ENCODE measurements at places on chromosomes 5 and 9.

DNA sequence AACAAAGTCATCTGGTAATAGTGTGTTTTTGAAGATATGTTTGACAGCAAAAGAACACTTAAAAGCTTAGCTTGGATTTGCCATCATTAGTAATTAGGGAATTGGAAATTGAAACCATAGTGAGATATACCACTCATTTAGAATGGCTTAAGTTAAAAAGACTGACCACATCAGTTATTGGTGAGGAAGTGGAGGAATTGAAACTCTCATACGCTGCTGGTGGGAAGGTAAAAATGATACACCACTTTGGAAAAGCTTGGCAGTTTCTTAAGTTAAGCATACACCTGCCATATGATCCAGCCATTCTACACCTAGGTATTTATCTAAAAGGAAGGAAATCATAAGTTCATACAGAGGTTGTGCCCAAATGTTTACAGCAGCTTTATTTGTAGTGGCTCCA, 213.2 kb downstream of the TRIO start:
- DNase-seq, result no peak

GRCh38 chr5:65075623-65076250, 307.0 kb downstream of the CWC27 start:
- DNase-seq, result no peak

GRCh38 chr5:160064995-160065614, 54.1 kb downstream of the PWWP2A start:
- DNase-seq, result no peak

- DNase-seq, result no peak
These were observed 17.8 kb downstream of the DIMT1 start for GRCh38 chr5:62385816-62386400.

- DNase-seq, result no peak
These were observed 70.9 kb downstream of the GAPVD1 start for GRCh38 chr9:125332527-125332926.

- DNase-seq, result no peak
These were observed 119.6 kb upstream of the RETREG1 start for GRCh38 chr5:16736158-16736995.

DNA sequence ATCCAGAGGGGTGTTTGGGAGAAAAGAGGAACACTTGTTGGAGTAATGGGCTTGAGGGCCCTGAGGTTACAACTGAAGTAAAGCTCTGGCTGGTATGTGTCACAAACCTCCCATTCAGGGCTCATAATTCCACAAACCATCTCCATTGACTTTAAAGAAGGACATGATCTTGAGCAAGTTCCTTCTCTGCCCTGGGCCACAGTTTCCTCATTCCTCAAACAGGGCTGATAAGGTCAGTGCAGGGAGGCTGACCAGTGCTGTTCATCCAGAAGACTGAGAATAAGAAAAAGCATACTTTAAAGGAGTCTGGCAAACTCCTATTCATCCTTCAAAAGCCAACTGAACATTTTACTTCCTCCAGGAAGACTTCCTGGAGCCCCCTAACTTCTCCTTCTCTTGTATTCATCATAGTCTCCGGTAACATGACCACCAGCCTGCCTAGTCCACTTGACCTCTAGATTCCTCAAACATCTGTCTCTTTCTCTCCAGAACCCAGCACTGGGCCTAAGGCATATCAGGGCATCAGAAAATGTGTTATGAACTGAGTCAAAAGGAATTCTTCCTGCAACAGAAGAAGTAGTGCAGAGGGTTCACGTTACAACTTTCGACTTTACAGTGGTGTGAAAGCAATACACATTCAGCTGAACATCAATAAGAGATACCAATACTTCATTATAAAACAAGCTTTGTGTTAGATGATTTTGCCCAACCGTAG, 20.7 kb upstream of the PTPN3 start:
- DNase-seq, result no peak

DNA sequence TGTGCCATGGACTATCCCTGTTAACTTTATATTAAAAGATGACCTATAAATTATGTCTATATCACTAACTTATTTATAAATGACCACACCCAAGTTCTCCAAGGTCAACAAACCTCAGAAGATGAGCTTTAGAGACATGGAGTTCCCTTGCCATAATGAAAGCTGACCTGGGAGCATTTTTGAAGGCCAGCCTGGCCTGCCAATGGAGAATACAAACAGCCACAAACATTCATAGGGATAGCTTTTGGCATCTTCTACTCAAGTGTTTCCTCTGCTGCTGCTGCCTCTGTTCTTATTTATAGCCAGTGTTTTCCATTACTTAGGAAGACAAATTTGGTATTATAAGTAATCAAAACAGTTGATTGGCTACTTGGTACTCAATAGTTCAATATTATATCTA, 117.3 kb upstream of the ADAMTS19 start:
- no peak for DNase-seq

- no peak for DNase-seq
These were observed 365.2 kb downstream of the GADD45G start for GRCh38 chr9:89969881-89970639.

DNA sequence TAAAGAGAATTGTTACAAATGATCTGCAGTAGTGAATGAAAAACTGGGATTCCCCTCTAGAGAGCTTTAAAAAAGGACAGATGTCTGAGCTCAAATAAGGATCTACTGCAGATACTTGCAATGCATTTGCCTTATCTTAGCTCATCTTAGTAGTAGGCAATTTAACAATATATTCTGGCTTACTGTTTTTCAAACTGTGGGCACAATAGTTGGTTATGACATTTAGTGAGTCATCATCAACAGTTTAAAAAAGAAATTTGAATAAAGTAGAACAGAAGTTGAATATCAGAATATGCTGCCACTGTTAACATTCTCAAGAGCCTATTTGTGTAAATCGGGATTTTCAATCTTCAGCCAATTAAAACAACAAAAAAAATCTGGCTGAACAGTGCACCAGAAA, 6.7 kb upstream of the CAST start:
- DNase-seq, result no peak

DNA sequence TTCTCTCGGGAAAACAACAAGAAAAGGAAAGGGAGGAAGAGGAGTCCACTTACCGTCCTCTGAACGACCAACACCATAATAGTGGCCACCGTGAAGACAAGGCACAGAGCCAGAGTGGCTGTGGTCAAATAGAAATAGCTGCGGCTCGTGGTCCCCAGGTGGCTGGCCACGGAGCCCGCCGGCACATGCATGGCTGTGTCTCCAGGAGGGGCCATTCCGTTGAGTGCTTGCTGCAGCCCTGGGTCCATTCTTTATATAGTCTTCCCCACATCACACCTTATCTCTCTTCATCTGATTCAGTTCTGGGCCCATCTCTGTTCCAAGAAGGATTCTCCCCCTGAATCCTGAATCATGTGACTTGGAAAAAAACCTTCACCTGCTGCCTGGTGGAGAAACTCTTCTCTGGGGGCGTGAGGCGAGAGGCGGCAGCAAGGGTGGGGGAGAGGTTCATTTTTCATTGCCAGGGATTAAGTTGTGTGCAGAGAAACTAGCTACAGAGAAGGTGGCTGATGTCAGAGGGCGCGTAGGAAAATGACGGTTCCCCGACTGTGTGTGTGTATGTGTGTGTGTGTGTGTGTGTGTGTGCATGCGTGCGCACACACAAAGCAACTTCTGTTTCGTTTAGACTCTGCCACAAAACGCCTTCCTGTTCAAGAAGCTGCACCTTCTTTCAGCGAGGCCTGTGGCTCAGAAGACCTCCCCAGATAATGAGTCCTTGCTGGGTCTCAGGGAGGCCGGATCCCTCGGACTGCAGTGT, at the start of gene TNFSF8:
Gene TNFSF8, minus strand, starts transcription at position 536 of the 757 bp plus-strand sequence. Its CDS starts 288 bp downstream, at position 248.
- DNase-seq, result peak; percentile 61

GRCh38 chr5:148687427-148687826, 33.1 kb upstream of the HTR4 start:
- DNase-seq, result no peak

GRCh38 chr5:175921061-175921730, 46.9 kb downstream of the THOC3 start:
- DNase-seq, result no peak

DNA sequence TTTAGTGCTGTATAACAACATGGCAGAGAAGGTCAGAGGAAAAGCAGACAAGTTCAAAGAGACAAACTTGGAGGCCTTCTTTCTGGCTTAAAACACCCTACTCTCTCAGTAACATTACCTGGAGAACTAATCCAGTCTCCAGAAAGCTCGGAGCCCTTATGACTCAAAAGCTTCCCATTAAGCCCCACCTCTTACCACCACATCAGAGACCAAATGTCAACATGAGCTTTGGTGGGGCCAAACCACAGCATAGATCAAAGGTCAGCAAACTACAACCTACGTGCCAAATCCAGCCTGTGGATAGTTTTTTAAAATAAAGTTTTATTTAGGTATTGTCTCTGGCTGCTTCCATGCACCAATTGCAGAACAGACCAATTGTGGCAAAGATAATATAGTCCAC, 589.9 kb downstream of the DNAH5 start:
- no peak for DNase-seq

DNA sequence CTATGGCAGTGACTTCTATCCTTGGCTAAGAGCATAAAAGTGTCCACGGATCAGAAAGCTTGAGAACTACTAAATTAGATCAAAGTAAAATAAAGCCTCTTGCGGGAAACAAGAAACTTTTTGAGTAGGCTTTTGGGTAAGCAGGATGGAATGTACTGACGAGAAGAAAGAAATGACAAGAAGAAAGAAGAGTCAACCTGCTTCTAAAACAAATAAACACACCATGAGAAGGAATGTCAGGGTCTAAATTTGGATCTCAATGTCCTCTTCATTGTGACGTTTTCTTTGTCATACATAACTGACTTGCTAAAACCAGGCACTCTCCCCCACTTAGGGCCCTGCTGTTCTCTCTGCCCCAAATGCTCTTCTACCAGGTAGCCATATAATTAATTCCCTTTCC, 290.1 kb upstream of the PTGER4 start:
- DNase-seq, result no peak

DNA sequence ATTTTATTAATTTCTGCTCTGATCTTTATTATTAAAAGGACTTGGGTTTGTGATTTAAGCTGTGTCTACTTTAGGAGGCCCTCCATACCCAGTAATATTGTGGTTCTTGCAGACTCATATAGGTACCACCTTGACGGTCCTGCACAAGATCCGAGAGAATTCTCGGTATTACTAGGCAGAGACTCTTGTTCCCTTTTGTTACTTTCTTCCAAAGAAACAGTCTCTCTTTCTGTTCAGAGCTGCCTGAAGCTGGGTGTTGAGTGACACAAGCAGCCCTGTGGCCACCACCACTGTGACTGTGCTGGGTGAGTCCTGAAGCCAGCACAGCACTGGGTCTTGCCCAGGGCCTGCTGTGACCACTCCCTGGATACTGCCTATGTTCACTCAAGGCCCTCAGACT, 666.6 kb downstream of the SEMA5A start:
- DNase-seq, result no peak

- no peak for DNase-seq
These were observed 61.0 kb downstream of the DAP start for GRCh38 chr5:10699987-10700386.

DNA sequence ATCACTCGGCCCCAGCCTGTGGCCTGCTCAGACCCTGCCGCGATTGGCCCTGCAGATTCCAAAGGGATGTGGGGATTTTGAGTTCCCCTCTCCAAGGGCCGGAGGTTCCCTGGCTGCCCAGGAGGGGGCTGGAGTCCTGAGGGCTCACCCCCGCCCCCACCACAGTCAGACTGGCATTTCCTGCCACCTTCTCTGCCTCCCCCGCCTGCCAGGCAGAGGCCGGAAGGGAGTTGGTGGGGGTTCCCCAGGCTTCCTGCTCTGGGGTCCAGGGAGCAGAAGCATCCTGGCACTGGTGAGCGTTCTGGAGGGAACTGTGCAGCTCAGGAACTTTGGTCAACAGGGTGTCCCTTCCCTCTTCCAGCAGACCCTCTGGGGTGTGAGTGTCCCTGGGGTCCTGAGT, 70.6 kb downstream of the RXRA start:
- DNase-seq, result peak; percentile 55

GRCh38 chr5:15938961-15939360, 240.6 kb downstream of the MARCHF11 start:
- no peak for DNase-seq
